Activated T-helper 1 cell treated with anti-CD3 and anti-CD28 coated beads, Interleukin-12 subunit alpha, Interleukin-12 subunit beta, Interleukin-2, Interleukin-4 antibody, amounts not matched to agents 30 ng/mL and 10 ng/mL and 1 ng/mL, durations not matched to agents 14 hours and 24 hours and 36 hours (primary cell): ENCODE measurements at places on chromosomes 4 and X.

DNA sequence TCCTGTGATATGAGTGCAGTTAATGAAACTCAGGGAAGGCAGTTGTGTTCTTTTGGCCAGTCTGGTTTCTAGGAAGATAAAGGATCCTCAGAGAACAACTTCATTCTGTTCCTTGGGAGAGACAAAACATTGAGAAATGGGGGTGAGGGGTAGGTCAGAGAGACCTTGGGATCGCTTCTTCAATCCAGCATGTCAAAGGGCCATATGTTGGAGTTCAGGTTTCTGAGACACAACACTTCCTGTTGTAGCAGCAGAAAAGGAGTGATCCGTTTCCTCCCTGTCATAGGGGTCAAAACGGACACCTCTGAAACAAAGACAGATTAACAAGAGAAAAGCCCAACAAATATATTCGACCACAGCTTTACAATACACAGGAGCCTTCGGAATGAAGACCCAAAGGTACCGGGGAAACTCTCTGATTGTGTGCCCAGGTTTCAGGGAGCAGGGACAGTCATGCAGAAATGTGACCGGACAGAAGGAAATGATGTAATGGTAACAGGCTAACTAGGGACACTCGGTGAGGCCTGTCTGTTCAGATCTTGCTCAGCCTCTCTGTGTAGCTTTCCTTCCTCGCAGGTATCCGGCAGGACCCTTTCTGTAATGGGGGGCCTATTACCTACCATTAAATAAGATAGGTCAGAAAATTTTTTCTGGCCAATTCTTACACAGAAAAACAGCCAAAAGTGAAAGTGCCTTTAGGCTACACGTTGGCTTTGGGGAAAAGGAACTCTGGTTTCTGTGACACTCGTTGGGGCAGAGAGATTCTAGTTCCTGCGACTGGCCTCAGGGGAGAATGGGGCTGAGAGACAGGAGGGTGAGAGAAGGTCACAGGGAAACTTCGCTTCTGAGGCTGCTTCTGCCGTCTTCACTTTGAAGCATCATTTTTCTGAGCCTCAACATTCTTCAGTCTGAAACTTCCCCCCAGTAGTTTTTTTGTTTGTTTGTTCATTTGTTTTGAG, 103.3 kb upstream of the TLR3 start:
- no peak overlapping the region for H3K27ac ChIP-seq
- no peak overlapping the region for H3K4me3 ChIP-seq
- H3K4me1 ChIP-seq, result no peaks in the 10 kb centered on the region
- DNase-seq, result no peak

- H3K27me3 ChIP-seq, result no peaks in the 10 kb centered on the region
- no peak overlapping the region for H3K4me3 ChIP-seq
- no peak overlapping the region for H3K27ac ChIP-seq
Observed at GRCh38 chr4:29619168-29619567, 1101.0 kb upstream of the PCDH7 start.

DNA sequence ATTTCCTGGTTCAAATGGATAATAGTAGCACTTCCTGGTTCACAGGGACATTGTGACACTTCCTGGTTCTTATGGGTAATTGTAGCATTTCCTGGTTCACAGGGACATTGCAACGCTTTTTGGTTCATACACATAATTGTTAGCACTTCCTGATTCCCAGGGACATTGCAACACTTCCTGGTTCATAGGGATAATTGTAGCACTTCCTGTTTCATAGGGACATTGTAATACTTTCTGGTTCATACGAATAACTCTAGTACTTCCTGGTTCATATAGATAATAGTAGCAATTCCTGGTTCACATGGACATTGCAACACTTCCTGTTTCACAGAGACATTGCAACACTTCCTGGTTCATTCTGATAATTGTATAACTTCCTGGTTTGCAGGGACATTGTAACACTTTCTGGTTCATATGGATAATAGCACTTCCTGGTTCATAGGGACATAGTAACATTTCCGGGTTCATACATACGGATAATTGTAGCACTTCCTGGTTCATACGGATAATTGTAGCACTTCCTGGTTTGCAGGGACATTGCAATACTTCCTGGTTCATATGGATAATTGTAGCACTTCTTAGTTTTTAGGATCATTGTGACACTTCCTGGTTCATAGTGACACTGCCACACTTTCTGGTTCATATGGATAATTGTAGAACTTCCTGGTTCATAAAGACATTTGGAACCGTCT, 61.6 kb upstream of the CD99 start:
- H3K4me1 ChIP-seq, result peaks cover 28% of the 10 kb centered on the region
- no peak for DNase-seq
- H3K4me3 ChIP-seq, result no peak overlapping the region
- no peaks in the 10 kb centered on the region for H3K27me3 ChIP-seq
- H3K36me3 ChIP-seq, result peaks cover 74% of the 10 kb centered on the region
- H3K27ac ChIP-seq, result peak overlapping the region; percentile 71

GRCh38 chrX:130702867-130703707, 199.9 kb downstream of the ENOX2 start:
- H3K4me1 ChIP-seq, result no peaks in the 10 kb centered on the region
- H3K27me3 ChIP-seq, result no peaks in the 10 kb centered on the region
- peaks cover 1% of the 10 kb centered on the region for H3K36me3 ChIP-seq
- no peak overlapping the region for H3K27ac ChIP-seq
- no peak overlapping the region for H3K4me3 ChIP-seq

DNA sequence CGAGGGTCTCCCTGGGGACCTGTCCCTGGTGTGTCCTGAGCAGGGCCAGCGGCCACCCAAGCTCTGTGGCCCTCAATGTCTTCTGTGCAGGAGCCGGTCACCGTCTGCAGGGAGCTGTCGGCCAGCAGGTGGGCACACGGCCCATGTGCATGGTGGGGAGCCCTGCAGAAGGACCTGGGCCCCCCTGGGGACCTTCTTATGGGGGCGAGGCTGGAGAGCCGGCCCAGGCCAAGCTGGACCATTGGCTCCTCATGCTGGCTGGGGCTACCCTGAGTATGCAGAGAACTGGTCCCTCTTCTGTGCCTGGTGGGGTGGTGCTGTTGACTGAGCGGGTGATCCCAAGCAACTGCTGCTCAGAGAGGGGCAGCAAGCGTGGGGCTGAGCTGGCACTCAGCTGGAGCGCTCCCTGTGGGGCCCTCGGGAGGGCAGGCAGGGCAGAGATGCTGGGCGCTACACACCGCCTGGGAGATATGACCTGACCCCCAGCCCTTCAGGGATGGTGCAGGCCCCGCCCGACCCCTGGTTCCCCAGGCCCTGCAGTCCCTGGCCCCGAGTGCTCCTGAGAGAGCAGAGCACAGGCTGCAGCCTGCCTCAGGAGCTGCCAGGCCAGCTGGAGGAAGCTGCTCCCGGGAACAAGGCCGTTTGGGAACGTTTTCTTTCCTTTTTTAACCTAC, 14.8 kb downstream of the NAT8L start:
- no peaks in the 10 kb centered on the region for H3K4me1 ChIP-seq
- no peak for DNase-seq
- no peak overlapping the region for H3K27ac ChIP-seq

DNA sequence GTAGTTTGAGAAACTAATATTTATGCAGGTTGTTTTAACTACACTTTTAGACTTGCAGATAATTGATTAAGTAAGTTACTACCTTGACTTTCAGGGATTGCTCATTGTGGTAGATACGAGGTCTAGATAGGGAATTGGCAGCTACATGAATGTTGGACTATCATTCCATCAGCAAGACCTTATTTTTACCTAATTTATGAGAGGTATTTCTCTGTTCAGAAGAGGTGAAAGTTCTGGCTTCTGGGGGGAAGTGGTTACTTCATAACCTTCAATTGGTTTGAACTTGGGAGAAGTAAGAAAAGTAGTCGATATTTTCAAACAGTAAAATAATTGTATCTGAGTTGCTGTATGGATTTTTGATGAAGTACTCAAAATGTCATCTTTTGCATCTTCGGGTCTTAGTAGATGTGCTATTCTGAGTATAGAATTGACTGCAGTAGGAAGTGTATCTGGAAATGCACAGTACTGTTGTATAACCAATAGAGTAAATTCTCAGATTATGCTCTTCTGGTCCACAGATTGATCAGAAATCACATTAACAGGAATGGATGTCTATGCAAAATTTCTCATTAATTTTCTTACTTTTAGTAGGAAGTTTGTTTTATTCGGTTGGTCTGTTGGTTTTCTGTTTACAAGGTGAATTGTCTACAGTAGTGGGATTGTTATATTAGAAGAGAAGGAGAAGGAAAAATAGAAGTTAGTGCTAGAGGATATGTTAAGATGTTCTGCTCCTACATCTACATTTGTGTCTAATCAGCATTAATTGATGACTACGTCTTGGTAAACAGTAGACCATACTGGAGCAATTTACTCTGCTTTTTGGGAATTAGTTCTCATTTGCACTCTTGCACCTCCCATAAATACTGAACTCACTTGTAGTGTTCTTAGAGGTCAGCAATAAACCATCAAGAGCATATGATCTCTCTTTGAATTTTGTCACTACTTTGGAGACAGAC, 3.0 kb downstream of the NFKB1 start:
- peaks cover 32% of the 10 kb centered on the region for H3K36me3 ChIP-seq
- no peak for DNase-seq
- peaks cover 54% of the 10 kb centered on the region for H3K4me1 ChIP-seq
- H3K4me3 ChIP-seq, result peak overlapping the region; percentile 94
- H3K27ac ChIP-seq, result peak overlapping the region; percentile 80

- H3K27me3 ChIP-seq, result no peaks in the 10 kb centered on the region
- DNase-seq, result no peak
- H3K27ac ChIP-seq, result no peak overlapping the region
- H3K4me3 ChIP-seq, result no peak overlapping the region
- H3K4me1 ChIP-seq, result peaks cover 10% of the 10 kb centered on the region
- H3K36me3 ChIP-seq, result peaks cover 13% of the 10 kb centered on the region
Observed at GRCh38 chr4:98377559-98377958, 116.4 kb downstream of the RAP1GDS1 start.

GRCh38 chr4:140776556-140776955, 20.4 kb upstream of the TBC1D9 start:
- no peaks in the 10 kb centered on the region for H3K4me1 ChIP-seq
- no peaks in the 10 kb centered on the region for H3K36me3 ChIP-seq
- no peak overlapping the region for H3K4me3 ChIP-seq

GRCh38 chrX:19589105-19589504, 73.8 kb upstream of the MAP3K15 start:
- H3K4me1 ChIP-seq, result no peaks in the 10 kb centered on the region
- no peak for DNase-seq
- peaks cover 17% of the 10 kb centered on the region for H3K36me3 ChIP-seq

- no peak for DNase-seq
- peaks cover 9% of the 10 kb centered on the region for H3K27me3 ChIP-seq
- H3K36me3 ChIP-seq, result peaks cover 2% of the 10 kb centered on the region
- no peak overlapping the region for H3K27ac ChIP-seq
- H3K4me3 ChIP-seq, result no peak overlapping the region
Observed at GRCh38 chr4:101332424-101332823, 14.9 kb downstream of the PPP3CA start.

DNA sequence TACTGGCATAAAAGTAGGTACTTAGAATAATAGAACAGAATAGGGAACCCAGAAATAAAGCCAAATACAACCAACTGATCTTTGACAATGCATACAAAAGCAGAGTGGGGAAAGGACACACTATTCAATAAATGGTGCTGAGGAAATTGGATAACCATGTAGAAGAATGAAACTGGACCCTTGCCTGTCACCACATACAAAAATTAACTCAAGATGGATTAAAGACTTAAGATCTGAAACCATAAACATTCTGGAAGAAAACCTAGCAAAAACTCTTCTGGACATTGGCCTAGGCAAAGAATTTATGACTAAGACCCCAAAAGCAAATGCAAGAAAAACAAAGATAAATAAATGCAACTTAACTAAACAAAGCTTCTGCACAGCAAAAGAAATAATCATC, 45.6 kb downstream of the ARFIP1 start:
- DNase-seq, result no peak
- H3K27ac ChIP-seq, result no peak overlapping the region
- no peaks in the 10 kb centered on the region for H3K27me3 ChIP-seq
- H3K4me3 ChIP-seq, result no peak overlapping the region
- no peaks in the 10 kb centered on the region for H3K4me1 ChIP-seq
- H3K36me3 ChIP-seq, result peaks cover 9% of the 10 kb centered on the region

- DNase-seq, result no peak
- peaks cover 5% of the 10 kb centered on the region for H3K36me3 ChIP-seq
- H3K27me3 ChIP-seq, result peaks cover 51% of the 10 kb centered on the region
- H3K4me1 ChIP-seq, result peaks cover 21% of the 10 kb centered on the region
- no peak overlapping the region for H3K4me3 ChIP-seq
- no peak overlapping the region for H3K27ac ChIP-seq
Observed at GRCh38 chr4:94448815-94449375, 2.8 kb upstream of the PDLIM5 start.

DNA sequence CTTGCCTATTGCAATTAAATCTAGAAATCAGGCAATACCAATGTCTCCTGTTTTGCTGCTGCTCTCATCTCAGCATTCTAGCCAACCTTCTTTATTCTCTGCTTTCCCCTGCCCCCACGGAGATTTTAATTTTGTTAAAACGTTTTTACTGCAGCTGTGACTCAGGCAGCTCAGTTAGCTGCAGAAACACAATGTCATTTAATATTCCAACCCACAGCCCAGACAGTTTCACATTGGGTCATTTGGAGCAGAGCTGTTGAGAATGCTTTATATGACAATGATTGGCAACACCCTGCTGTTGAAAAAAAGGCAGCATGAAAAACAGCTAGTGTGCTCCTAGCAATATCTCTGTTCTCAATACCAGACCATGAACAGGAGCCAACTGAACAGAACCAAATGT, 12.6 kb upstream of the SLC10A4 start:
- H3K36me3 ChIP-seq, result no peaks in the 10 kb centered on the region
- DNase-seq, result no peak
- no peak overlapping the region for H3K27ac ChIP-seq
- no peak overlapping the region for H3K4me3 ChIP-seq
- peaks cover 9% of the 10 kb centered on the region for H3K27me3 ChIP-seq
- no peaks in the 10 kb centered on the region for H3K4me1 ChIP-seq

DNA sequence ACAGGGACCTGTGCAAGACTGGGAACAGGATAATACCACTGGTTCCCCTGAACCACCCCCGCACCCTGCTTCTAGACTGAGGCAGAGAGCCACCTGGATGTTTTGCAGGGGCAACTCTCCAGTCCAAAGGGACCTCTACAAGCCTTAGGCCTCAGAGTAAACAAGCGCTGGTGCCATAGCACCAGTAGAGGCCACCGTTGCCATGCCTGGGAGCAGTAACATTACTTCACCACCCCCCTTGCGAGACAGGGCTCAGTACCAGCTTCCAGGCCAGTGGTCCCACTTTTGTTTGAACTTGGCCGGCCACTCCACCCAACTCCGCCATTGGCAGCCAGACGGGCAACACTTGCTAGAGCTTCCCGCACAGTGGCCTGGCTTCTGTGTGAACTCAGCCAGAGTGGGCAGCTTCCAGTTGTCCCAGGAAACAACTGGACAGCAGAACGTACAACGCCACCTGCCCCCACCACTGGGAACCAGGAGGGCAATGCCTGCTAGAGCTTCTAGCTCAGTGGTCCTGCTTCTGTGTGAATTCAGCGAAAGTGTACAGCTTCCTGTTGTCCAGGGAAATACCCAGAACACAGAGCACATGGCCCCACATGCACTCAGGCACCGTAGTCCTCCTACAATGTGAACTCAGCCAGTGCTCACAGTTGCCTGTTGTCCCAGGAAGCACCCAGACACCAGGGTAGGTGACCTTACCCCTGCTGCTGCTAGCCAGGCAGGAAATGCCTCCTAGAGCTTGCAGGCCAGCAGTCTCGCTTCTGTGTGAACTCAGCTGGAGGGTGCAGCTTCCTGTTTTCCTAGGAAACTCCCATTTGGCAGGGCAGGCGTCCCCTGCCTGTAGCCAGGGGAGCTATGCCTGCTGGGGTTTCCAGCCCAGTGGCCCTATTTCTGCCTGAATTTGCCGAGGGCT, 39.9 kb upstream of the PCDH19 start:
- no peaks in the 10 kb centered on the region for H3K4me1 ChIP-seq
- no peaks in the 10 kb centered on the region for H3K36me3 ChIP-seq
- H3K27ac ChIP-seq, result no peak overlapping the region
